Cortex of kidney (tissue), 1 donor: ENCODE measurements at places on chromosomes 12 and 14.

- DNase-seq: no peak
Measured at GRCh38 chr14:24241829-24242443, 487 bp downstream of the TINF2 start.

- DNase-seq: no peak
Measured at GRCh38 chr12:32051511-32052211, 55.0 kb upstream of the BICD1 start.

- DNase-seq: no peak
Measured at GRCh38 chr14:93686268-93686667, 102.0 kb downstream of the PRIMA1 start.

GRCh38 chr12:63994704-63995103, 150.2 kb downstream of the SRGAP1 start:
- no peak for DNase-seq

DNA sequence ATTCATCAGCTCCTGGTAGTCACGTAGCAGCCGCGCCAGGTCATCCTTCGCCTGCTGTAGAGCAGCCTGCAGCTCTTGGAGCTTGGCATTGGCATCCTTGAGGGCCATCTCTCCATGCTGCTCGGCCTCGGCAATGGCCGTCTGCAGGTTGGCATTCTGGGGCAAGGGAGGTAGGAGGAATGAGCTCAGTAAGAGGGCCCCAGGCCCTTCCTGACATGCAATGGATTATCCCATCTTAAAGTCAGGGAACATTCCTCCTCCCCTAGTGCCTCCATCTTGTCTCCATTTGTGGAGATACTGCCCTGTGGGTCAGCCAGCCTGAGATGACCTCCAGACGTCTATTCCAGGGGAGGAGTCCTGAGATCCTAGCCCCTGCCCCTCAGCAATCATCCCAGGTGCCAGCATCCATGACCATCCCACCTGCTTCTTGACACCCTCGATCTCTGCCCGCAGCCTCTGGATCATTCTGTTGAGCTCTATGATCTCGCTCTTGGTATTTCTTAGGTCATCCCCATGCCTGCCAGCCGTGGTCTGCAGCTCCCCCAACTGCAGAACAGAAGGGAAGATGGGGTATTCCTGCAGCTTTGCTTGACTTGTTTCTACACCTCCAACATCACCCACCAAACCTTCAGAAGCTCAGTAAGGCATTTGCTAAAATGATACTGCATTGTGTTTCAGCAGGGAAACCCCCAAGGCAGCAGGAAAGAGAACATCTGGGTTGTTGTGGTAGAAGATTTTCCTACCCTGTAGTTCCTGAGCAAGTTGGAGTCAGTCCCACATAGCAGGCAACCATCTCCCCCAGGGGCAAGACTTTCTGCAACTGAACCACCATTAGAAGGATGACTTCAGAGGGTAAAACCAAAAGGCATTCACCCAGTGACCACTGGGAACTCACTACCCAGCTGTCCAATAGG, 4.4 kb downstream of the KRT3 start:
- DNase-seq: no peak

DNA sequence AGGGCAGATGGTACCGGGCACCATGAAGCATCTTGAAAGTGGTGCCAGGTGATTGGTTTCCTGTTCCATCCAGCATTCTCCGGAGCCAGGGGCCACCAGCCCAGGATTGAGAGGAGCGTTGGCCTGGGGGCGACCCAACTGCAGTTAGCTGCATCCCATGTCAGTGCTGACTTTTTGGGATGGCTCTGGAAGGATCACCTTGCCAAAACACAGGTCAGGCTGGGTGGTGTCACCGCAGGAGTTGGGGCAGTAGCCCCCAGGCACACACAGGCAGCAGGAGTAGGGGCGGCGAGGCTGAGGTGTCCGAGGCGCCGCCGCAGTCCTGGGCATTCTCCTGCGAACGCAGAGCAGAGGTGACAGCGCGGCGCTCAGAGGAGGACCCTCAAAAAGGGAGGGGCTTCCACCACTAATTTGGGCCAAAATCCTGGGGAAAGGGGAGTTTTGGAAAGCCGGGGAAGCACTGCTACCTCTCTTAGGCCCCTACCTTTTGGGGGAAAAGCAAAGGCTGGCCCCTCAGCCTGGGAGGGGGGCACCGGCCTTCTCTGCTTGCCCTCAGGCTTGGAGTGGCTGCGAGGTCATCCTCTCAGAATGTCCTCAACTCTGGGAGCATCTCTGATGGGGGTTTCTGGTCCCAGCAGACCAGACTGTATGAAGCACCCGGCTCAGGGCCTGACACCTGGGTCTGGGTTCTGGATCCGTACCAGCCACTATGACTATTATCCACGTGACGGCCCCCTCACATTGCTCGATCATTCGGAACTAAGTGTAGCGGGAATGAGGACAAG, 26.7 kb upstream of the LRTM2 start:
- no peak for DNase-seq

DNA sequence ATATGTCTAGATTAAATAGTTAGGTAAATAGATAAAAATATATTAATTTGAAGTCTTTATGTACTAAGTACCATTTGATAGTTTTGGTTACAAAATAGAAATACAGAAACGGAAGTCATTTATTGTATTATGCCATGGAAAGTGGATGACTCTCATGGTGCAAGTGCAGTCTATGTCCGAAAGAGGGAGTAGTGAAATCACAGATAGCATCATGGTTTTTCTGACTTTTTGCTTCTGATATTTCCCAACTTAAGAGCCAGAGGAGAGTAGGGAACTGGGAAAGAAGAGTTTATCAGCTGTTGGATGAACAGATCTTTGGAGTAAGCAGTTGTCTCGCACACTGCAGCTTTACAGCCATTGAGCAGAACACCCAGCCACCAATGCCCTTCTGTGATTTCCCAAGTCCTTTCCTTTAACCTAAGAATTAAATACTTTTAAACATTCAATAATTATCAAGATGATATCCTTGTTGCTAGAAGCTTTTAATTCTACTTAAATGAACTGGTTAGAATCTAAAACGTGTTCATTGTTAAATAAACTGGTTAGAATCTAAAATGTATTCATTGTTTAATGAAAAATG, 18.4 kb upstream of the SRGAP1 start:
- no peak for DNase-seq

DNA sequence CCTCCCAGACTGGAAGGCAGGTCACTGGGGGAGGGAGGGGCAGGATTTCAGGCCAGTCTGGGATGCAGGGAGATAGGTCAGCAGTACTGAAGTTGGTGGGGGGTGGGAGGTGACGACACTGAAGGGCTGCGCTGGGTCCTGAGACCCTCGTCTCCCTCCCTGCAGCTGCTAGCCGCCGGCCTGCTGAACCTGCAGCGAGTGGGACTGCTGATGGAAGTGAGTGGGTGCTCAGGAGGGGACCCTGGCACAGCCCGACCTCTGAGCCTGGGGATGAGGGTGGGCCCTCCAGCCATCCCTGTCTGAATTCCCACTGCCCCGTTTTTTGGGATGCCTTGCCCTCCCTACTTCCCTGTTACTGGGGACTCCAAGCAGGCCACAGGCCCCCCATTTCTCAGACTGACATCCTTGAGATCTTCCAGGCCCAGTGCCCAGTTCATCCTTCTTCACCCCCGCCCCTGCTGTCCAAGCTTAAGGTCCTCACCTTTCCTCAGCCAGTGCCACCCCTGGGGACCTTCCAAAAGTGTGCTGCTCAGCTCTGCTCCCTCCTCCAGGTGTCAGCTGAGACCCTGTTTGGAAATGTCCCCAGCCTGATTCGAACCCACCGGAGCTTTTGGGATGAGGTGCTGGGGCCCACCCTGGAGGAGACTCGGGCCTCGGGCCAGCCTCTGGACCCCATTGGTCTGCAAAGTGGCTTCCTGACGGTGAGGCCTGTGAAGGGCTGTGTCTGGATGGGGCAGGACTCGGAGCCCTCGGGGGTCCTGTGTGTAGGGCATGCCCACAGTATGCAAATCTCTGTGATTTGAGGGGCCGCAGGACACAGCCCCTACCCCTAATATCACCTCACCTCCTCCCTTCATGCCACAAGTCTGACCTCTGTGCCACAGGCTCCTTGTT, 5.5 kb downstream of the PLEKHG6 start:
- DNase-seq: no peak

GRCh38 chr14:33676135-33676566, 274.7 kb downstream of the EGLN3 start:
- no peak for DNase-seq

DNA sequence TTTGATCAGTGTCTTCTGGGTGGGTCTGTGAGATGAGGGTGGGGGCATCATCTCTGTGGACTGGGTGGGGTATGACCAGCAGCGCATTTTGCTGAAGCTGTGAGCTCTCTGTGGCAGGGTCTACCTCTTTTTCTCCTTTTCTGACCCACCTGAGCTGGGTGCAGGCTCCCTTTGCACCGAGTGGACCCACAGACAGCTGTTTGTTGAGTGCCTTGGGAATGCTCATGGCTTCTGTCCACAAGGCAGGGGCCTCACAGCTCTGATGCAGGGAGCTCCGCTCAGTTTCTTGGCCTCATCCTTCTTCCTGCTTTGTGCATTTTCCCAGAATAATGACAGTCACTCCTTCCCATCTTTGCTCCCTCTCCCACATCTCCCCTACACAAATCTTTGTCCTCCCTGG, 380.6 kb downstream of the DPF3 start:
- DNase-seq: no peak

DNA sequence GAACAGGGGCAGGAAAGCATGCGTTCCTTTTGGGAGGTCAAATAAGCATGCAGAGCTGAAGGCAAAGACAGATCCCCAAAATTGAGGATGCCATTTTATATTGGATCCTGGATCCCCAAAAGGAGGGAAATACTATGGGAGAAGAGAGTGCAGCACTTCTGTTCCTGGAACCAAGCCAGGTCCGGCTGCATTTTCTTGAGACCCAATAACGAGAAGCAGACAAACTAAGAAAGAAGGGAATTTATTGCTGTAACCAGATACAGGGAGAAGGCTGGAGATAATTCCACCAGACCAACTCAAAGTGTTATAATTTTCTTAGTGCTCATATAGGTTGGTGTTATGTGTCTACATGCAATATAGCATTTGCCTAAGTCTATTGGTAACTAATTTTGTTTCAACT, 60.8 kb downstream of the PDE6H start:
- no peak for DNase-seq

DNA sequence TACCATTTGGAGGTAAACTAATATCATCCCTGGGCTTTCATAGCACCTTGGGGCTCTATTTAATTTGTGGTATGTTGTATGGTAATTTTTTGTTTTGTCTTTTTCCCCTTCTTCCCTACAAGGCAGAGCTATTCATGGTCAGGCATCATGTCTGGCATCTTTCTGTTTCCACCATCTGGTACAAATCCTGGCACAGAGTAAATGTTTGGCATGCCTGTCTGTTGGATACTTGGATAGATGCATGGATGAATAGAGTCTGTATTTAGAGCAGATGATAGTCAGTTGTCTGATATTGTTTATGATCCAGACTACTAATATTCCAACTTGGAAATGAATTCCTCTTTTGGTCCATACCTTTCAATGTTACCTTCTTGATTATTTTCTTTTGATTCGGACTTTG, 139.8 kb downstream of the NEDD1 start:
- no peak for DNase-seq

DNA sequence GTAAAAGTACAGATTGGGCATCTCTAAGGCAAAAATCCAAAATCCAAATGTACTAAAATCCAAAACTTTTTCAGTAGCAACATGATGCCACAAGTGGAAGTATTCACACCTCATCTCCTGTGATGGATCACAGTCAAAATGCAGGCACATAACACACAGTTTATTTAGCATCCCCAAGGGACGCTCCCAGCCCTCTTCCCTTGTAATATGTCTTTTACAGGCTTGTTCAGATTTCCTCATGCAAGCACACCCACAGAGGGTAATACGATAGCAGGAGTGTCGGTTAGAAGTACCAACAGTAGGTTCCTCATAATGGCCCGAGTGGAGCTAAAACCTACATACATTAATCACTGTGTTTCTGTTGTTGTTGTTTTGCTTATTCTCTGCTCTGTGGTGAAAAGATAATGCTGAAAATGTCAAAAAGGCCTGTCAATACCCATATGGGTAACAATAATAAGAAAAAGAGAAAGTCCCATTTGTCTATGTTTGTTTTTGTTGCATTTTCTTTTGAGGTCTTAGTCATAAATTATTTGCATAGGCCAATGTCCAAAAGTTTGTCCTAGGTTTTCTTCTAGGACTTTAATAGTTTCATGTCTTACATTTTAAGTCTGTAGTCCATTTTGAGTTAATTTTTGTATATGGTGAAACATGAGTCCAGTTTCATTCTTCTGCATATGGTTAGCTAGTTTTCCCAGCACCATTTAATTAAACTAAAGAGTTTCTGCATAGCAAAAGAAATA, 133.1 kb downstream of the LRIG3 start:
- DNase-seq: no peak

DNA sequence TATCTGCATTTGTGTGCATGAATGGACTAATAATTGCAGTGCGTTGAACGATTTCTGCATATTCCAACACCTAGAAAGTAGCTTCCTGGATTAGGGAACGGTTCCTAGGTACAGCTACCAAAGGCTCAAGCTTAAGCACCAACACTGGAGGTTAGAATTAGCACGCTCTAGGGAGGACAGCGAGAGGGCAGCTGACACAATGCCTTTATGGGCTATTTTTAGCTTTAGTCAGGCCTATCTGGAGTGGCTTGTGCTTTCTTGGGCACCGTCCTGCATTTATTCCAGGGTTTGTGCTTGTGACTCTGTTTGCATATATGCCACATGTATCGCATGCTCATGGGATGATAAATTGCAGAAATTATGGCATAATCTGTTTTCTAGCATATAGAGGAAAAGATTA, 13.7 kb downstream of the ETV6 start:
- no peak for DNase-seq

DNA sequence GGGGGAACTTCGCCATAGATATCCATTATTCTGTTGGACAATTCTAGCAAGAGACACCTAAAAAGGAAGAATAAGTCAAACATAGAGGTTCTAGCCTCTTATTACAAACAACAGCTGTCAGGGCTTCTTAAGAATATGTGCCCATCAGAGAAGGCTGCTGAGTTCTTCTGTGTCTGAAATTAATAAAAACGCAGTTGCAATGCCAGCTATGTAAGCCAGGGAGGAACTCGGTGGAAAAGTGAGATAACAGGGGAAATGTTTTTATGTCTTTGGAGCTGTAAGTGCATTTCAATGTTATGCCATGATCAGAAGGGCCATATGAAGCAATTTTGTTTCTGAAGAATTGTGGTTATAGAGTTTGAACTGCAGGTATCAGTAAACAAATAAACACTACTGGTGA, 95.0 kb downstream of the SYT1 start:
- no peak for DNase-seq

- DNase-seq: no peak
Measured at GRCh38 chr14:64899958-64900357, 14.3 kb upstream of the CHURC1 start.

- DNase-seq: no peak
Measured at GRCh38 chr12:104454997-104455396, 1.8 kb upstream of the CHST11 start.

GRCh38 chr12:400828-401227, 616 bp upstream of the CCDC77 start:
- no peak for DNase-seq

GRCh38 chr12:39846971-39847650, 227.5 kb upstream of the ABCD2 start:
- DNase-seq: no peak

GRCh38 chr14:36478782-36479181, 41.2 kb downstream of the NKX2-1 start:
- DNase-seq: no peak

GRCh38 chr12:51349026-51349425, 2.5 kb upstream of the CELA1 start:
- no peak for DNase-seq
